Activated naive CD4-positive, alpha-beta T cell treated with anti-CD3 and anti-CD28 coated beads, Interleukin-2, amount 50 U/mL, for 72 hours (primary cell): ENCODE measurements at places on chromosomes 1 and 21.

GRCh38 chr1:169308313-169309039, 59.1 kb downstream of the NME7 start:
- no peak for DNase-seq

- peak; percentile 77 for DNase-seq
Measured at GRCh38 chr1:204162494-204163074, 3.6 kb downstream of the REN start.

- DNase-seq, result no peak
Measured at GRCh38 chr1:41317361-41317760, 43.9 kb upstream of the FOXO6 start.

GRCh38 chr1:236103059-236103458, 38.2 kb upstream of the NID1 start:
- DNase-seq, result no peak

DNA sequence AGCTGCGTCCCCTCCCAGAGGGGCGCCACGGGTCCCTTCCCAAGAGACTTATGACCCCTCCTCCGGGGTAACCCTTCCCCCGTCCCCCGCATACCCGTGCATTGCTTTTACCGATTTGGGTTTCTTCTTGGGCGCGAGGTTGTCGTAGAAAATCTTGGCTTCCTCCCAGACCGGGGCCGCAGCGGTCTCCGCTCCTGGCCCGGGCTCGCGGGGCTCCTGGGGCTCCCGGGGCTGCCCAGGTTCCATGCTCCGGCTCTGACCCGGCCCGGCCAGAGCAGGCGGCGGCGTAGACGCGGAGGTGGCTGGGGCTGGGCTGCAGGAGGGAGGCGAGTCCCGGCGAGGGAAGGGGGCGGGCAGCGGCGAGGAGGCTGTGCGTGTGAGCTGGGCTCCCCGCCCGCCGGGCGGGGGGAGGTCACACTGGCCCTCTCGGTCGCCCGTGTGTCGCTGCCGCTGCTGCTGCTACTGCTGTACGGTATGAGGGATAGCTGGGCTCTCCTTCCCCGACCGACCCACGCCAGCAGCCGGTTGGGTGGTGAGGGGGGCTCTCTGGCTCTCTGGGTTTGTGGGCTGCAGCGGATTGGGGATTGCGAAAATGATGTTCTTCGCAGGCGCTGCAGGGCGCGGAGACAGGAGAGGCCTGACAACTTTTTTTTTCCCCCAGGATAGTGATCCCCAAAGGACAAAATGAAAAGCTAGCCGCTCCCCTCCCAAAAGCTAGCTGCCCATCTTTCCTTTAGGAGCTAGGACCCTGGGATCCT, at the start of gene NT5C1A:
Gene NT5C1A, minus strand, starts transcription at position 315 of the 758 bp plus-strand sequence. Its CDS starts 69 bp downstream, at position 246.
- DNase-seq, result no peak

DNA sequence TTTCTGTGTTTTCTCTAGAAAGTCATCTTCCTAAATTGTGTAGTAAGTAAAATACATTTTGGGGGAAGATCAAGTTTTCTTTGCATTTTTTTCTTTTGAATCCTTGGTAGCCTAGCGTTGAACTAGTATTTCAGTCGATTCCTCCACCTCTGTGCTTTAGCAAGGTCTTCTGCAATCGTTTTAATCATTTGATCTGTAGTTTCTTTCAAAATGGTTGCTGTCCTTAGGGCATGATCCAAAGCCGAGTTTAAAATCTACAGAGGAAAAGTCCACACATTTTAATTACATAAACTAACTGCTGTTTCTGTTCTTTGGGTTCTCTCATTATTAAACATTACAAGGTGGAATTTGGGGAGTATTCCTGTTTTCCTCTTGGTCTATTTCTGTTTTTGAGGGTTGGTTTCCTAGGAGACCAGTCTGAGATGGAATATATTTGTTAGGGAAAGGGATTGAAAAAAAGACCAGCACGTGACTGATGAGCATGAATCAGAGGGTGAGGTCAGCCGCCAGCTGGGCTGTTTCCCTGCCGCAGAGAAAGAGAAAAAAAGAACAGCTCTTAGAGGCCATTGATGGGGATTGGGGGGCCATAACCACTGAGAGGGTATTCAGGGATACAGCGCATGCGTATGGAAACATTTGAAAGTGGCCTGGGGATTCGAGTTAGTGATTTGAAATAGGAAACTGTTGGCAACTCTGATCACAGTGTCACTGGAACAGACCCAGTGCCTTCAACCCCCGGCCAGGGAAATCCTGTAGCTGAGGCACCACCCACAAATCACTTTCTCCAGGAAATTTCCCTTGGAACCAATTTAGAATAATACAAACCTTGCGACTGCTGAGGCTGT, 40.6 kb downstream of the AKNAD1 start:
- DNase-seq, result no peak

- DNase-seq, result no peak
Measured at GRCh38 chr1:37171691-37172090, 137.4 kb upstream of the GRIK3 start.

DNA sequence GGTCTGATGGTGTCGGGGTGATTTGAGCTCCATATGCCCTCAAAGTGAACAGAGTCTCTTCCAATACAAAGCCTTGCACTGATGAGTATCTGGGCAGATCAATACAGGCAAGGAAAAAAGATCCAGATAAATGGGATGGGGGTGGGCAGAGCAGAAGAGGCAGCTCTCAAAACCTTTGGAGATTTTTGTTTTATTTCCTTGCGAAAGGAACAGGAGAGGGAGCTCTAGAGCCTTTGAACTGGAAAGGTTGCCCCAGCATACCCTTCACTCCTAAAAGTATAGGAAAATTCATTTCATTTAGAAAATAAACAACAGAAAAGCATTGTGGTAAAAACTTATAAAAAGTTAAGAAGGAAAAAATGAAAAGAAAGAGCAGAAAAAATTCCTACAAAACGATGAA, 31.4 kb upstream of the OLIG2 start:
- DNase-seq, result no peak

GRCh38 chr1:184890539-184890973, 83.8 kb downstream of the NIBAN1 start:
- peak; percentile 46 for DNase-seq

- no peak for DNase-seq
Measured at GRCh38 chr1:19662313-19662712, 2.4 kb upstream of the HTR6 start.

DNA sequence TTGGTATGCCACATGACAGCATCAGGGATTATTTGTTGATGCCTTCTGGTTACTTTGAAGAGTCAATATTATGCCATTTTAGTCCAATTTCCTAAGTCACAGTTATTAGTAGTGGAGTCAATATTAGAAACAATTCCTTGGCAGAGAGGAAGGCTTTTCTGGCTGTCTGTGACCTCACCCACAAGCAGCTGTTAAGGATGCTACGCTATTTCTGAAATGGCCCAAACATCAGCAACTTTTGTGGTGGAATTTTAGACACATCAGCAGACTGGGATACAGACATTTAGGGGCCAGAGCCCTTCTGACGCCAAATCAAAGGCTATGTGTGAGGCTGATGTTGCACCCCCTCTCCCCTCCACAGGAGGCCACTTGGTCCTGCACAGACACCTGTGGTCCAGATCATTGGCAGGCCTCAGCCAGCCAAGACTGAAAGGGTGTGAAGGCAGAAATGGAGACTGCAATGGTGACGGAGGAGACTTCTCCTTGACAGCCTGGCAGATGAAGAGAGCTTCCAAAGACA, 9.2 kb upstream of the RXRG start:
- no peak for DNase-seq

DNA sequence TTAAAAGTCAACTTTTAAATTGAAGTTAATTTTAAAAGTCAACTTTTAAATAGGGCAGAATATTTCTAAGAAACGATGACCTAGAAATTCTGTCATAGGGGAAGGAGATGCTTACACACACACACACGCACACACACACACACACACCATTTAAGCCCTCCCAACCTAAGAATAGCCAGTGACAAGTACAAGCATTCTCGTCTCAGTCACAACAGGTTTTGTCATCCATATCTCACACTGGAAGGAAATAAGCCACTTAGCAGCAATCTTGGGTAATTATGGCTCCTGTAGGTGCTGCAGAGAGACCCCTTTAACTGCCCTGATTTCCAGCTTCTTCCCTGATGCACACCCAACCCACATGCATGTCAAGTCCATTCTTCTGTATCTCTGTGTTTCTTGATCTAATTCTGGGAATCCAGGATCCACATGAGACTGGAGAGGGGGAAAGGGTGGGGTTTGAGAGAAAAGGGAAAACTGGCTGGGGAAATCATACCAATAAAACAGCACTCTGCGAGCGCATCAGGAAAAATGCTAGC, 338.1 kb downstream of the PAPPA2 start:
- DNase-seq, result no peak

- DNase-seq, result no peak
Measured at GRCh38 chr1:166121010-166121409, 45.8 kb downstream of the FAM78B start.

- no peak for DNase-seq
Measured at GRCh38 chr1:162303004-162303344, 73.7 kb downstream of the SPATA46 start.

GRCh38 chr1:7594002-7594713, 176.9 kb upstream of the VAMP3 start:
- peak; percentile 18 for DNase-seq

DNA sequence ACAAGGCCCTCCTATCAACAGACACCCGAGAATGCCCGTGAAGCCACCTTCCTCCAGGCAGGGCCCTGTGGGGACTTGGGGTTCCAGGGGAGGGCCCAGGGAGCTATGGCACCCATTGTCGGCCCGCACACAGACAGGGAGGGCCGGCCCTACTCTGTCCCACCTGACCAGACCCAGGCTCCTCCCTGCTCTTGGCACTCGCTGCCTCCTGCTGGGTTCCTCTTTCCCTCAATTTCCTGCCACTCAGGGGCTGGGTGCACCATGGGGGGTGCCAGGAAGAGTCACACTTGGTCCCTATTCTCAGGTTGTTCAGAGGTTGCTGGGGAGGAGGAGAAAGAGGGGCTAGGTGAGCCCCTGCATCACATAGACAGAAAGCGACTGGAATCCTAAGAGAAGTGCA, 8.0 kb upstream of the OXCT2 start:
- no peak for DNase-seq

DNA sequence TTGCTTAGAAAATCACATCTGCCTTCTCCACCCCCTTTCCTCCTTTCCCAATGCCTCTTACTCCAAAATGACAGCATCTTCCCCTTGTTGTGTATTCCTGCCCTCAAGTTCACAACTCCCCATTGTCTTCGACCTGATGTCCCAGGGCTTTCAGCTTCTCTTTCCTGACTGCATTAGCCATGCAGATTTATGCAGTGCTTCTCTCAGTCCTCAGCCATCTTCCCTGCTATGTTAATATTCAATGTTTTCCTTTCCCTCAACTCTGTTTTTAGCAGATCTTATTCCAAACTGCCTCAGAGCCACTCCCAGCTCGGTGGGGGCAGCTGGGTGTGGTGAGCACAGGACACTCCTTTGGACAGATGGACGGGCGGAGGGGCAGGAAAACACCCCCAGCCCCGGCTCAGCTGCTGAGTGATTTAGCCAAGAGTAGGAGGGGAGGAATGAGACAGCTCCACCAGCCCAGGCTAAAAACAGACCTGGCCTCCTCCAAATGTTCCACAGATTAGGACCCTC, 71.0 kb downstream of the CD2 start:
- DNase-seq, result no peak

DNA sequence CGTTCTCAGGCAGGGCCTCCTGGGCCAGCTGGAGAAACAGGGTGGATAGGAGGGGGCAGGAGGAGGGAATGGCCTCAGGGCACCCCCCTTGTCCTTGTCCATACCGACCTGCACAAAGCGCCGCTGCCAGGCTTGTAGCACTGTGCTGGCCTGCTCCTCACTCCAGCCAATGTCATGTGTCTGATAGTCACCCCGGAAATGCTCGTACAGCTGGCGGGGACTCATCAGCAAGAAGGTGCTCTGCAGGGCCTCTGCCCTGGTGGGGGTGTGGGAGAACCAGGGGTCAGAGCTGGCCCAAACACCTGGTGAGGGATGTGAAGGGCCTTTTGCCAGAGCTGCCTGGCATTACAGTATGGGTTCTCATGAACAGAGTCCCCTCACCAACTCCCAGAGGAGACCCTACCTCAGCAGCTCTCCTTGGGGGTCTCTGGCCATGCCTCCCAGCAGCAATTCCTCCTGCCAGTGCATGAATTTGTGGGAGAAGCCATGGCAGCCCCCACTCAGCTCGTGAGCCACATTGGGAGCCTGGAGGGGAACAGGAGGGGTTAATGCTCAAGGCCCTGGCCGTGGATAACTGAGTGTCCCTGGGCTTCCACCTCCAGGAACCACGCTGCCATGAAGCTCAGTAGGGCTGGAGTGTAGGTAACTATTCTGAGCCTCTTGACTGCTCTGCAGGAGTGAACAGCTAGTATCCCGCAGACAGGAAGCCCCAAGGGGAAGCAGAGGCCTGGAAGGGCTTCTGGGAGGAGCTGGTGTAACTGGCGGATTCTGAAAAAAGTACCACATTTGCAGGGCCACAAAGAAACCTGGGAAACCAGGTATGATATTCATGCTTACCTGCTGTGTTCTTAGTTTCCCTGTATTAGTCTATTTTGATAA, 13.3 kb downstream of the PTCH2 start:
- no peak for DNase-seq

GRCh38 chr1:84642774-84643173, 47.5 kb downstream of the SSX2IP start:
- no peak for DNase-seq

DNA sequence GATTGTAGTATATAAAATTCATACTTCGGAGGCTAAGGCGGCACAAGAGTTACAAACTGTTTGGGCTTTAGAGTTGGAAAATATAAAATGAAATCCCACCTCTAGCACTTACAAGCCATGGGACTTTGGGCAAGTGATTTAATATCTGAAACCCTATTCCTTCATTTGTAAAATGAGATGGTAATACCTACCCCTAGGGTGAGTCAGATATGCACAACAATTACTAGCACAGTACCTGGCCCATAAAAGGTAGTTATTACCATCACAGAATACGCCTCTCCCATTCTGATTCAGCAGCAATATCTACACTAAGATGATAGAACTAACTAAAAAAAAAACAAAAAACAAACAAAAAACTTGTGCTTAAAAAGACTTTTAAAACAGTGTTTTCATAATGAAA, 3.5 kb downstream of the KLHL12 start:
- no peak for DNase-seq
